ENCODE measurements at places on chromosomes 5 and 9.

GRCh38 chr5:83711982-83712601, 8.6 kb downstream of the HAPLN1 start:
- no peak overlapping the region for H3K27ac ChIP-seq
- no peak overlapping the region for H3K4me3 ChIP-seq
- H3K36me3 ChIP-seq = no peaks in the 10 kb centered on the region
- peak; percentile 22 for DNase-seq
- peaks cover 9% of the 10 kb centered on the region for H3K27me3 ChIP-seq

- H3K4me1 ChIP-seq = peaks cover 11% of the 10 kb centered on the region
- peaks cover 1% of the 10 kb centered on the region for H3K36me3 ChIP-seq
- H3K27ac ChIP-seq = no peak overlapping the region
These were observed 902.3 kb upstream of the DMAC1 start for GRCh38 chr9:8701904-8702303.

DNA sequence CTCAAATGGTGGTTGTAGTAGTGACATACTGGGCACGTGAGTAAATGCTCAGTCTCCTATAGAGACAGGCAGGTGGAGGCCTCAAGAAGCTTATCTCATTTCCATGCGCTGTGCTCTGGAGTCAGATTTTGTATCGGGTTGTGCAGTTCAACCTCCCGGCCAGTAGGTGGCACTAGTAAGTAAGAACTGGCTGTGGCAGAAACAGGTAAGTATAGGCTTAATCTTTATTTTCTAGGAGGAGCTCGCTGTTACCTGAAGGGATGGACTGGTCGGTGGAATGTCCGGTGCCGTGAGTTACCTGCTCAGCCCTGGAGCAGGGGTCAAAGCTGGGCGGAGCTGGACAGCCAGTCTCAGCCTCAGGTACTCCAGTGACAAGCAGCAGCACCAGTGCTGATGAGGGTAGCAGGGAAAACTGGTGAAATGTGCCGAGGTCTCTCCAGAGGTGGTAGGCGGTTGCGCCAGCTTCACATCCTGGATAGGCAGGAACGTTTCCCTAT, 880.1 kb upstream of the SEMA6A start:
- peak overlapping the region; percentile 84 for H3K4me3 ChIP-seq
- H3K27me3 ChIP-seq = no peaks in the 10 kb centered on the region
- peak overlapping the region; percentile 53 for H3K27ac ChIP-seq
- DNase-seq = peak; percentile 34
- no peaks in the 10 kb centered on the region for H3K36me3 ChIP-seq

DNA sequence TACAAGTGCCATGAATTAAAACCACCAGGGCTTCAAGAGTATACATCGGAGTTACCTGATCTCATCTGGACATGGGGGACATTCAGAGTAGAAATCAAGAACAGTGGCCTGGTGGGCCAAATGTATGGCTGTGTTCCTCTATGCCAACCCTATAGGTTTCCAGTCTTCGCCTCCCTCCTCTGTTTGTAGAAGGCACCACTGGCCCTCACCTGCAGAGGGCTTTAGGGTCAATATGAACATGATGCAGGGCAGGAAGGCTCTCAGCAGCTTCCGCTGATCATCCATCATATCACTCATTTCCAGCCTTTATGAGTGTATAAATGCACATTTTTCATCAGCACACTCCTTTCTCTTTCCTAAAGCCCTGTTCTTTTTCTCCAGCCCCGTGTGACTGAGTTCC, 555.5 kb upstream of the BRINP1 start:
- H3K4me3 ChIP-seq = no peak overlapping the region
- no peaks in the 10 kb centered on the region for H3K4me1 ChIP-seq
- no peaks in the 10 kb centered on the region for H3K27me3 ChIP-seq
- no peak overlapping the region for H3K27ac ChIP-seq
- H3K36me3 ChIP-seq = no peaks in the 10 kb centered on the region
- no peak for DNase-seq

DNA sequence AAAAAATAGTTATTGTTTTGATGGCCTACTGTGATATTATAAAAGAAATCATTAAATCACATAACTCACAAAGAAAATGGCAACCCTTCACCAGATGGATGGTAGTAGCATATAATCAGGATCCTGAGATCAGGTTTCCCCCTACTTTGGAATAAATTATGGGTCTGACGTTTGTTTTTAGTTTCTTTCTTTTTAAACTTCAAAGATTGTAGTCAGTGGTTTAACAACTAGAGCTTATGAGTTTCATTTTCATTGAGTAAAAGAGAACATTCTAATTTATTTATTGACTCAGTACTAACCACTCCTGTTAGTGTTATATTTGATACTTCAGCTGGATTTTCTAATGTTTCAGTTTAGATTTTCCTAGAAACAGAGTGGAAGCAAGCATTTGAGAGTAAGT, 218.0 kb upstream of the PCSK5 start:
- no peak for DNase-seq
- H3K4me3 ChIP-seq = no peak overlapping the region
- H3K36me3 ChIP-seq = no peaks in the 10 kb centered on the region
- no peaks in the 10 kb centered on the region for H3K4me1 ChIP-seq
- H3K27ac ChIP-seq = no peak overlapping the region

GRCh38 chr9:97905228-97905627, 17.1 kb downstream of the TRMO start:
- no peaks in the 10 kb centered on the region for H3K4me1 ChIP-seq
- no peak overlapping the region for H3K27ac ChIP-seq
- no peaks in the 10 kb centered on the region for H3K27me3 ChIP-seq
- DNase-seq = no peak
- no peak overlapping the region for H3K4me3 ChIP-seq

DNA sequence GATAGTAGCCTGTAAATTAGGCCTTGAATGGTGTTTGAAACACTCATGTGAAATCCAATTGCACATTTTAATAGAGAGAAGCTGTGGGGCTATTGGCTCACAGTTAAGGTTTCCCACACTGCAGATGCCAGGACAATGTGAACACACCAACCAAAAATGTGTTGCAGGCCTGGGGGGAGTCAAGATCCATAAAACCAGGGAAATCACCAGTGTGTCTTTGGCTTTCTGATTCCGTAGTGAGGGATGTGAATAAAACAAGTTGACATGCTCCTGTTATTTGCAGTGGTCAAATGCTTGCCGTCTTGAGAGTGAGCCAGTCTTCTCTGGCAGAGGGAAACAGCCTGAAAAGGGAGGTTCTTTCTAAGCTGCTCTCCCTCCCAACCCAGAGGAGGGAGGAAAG, 79.0 kb downstream of the ZNF462 start:
- no peak overlapping the region for H3K4me3 ChIP-seq
- DNase-seq = no peak
- H3K27ac ChIP-seq = peak overlapping the region; percentile 75
- H3K27me3 ChIP-seq = no peaks in the 10 kb centered on the region

DNA sequence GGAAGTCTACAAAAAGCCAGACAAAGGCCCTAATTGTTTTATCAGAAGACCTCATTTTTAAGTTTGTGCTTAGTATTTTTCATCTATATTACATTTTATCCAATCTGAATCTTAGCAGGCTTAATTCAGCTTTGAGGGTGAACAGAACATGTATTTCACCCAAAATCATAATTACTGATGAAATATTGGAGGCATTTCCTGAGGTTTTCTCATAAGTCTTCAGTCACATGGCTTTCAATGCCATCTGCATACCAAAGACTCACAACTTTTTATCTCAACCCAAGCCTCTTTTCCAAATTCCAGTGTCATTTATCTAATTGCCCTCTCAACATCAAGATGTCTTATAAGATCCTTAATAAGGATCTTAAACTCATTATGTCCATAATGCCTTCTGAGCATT, 150.8 kb downstream of the TTC39B start:
- no peak for DNase-seq
- H3K4me1 ChIP-seq = peaks cover 17% of the 10 kb centered on the region
- H3K4me3 ChIP-seq = no peak overlapping the region
- H3K27ac ChIP-seq = peak overlapping the region; percentile 1

- no peak for DNase-seq
- no peak overlapping the region for H3K4me3 ChIP-seq
- no peak overlapping the region for H3K27ac ChIP-seq
- H3K27me3 ChIP-seq = peaks cover 2% of the 10 kb centered on the region
These were observed 89.3 kb downstream of the FEM1C start for GRCh38 chr5:115455301-115455707.

DNA sequence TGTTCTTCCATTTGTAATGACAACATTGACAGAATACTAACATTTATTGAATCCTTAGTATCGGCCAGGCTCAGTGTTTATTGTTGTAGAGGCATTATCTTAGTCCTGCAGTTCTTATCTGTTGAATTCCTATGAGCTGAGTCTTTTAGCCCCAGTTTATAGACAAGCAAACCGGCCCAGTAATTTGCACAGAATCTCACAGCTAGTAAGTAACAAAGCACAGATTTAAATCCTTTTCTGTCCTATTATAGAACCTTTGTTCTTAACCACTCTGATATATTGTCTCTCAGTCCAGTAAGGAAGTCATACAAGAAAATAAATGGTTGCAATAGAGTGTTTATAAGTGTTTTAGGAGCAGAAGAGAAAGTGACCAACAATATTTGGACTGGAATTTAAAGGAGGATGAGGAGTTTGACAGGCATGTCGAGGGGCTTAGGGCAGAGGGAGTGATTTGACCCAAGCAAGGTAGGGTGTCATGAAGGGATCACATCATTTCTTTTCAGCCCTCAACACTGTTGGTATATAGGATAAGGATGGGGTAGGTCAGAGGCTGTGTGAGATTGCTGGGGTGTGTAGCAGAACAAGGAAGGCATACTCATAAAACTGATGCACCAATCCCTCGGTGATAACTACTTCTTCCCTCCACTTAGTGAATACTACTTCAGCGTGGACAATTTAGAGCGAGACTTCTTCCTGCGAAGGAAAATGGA, 39.5 kb downstream of the LARP1 start:
- no peak overlapping the region for H3K4me3 ChIP-seq
- no peaks in the 10 kb centered on the region for H3K27me3 ChIP-seq
- H3K27ac ChIP-seq = peak overlapping the region; percentile 68
- DNase-seq = no peak

DNA sequence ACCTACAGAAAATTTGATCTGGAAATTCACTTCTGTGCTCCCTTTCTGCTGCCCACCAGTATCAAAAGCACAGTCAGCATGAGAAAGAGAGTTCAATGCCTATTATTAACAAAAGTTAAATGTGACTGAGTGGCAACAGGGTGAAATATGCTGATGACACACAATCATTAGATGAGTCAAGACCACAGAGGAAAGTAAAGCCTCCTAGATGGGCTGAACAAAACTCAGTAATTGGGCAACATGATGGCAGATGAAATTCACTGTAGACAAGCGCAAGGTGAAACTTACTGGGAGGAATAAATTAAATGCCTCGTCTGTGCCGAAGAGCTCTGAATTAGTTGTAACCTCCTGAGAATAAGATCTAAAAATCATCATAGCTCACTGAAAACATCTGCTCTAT, 752.8 kb downstream of the IRX1 start:
- DNase-seq = no peak
- H3K36me3 ChIP-seq = no peaks in the 10 kb centered on the region
- no peak overlapping the region for H3K4me3 ChIP-seq
- no peak overlapping the region for H3K27ac ChIP-seq

GRCh38 chr5:87361536-87362213, 51.1 kb downstream of the CCNH start:
- H3K27ac ChIP-seq = no peak overlapping the region
- H3K27me3 ChIP-seq = no peaks in the 10 kb centered on the region

GRCh38 chr5:79261897-79262296, 26.0 kb downstream of the JMY start:
- no peak overlapping the region for H3K27ac ChIP-seq
- H3K4me3 ChIP-seq = no peak overlapping the region
- H3K36me3 ChIP-seq = no peaks in the 10 kb centered on the region
- H3K4me1 ChIP-seq = peaks cover 7% of the 10 kb centered on the region

DNA sequence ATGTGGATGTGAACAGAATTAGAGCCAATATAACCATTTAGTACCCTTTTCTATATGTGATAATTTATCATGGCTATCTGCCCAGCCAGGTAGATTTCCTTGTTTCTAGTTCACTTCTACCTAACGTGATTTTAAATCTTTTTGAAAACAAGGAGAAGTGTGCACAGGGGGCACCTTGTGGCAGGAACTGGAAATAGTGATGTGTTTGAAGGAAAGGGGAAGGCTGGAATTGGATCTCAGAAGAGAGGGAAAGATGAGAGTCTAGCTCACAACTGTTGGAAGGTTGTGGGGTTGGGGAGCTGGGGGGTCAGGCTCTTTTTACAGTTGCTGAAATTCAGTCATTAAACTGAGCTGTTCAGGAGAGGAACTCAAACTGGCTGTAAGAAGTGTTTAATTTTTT, 219.5 kb downstream of the KCTD16 start:
- H3K27me3 ChIP-seq = no peaks in the 10 kb centered on the region
- H3K36me3 ChIP-seq = peaks cover 1% of the 10 kb centered on the region
- H3K4me1 ChIP-seq = peaks cover 3% of the 10 kb centered on the region
- H3K27ac ChIP-seq = peak overlapping the region; percentile 26
- no peak overlapping the region for H3K4me3 ChIP-seq

GRCh38 chr9:132597073-132597775, 14.8 kb downstream of the BARHL1 start:
- H3K4me1 ChIP-seq = no peaks in the 10 kb centered on the region
- no peak overlapping the region for H3K4me3 ChIP-seq
- DNase-seq = no peak
- peaks cover 24% of the 10 kb centered on the region for H3K36me3 ChIP-seq

DNA sequence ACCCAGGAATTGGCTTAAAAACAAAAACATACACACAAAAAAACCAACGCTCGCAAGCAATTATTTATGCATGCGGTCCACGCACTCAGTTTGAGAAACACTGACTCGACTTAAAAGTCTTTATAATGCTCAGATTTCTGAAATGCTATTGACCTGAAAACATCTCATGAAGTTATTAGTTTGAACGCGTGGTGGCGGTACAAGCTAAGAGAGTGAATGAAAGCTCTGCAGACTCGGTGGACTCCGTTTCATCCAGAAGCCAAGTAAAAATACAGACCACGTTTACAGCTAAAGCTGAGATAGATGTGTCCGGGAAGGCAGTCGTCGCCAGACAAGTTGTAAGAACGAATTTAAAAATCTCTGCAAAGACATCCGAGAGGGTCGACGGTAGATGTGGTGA, at the start of gene PCDHB6:
Gene PCDHB6 (plus strand): TSS at position 246 of the 400 bp plus-strand sequence. CDS start 201 bp downstream, outside the sequence.
- no peaks in the 10 kb centered on the region for H3K27me3 ChIP-seq
- H3K4me3 ChIP-seq = no peak within 1 kb of the TSS
- no peak for DNase-seq
- peak within 1 kb of the TSS; percentile 5 for H3K27ac ChIP-seq
- H3K4me1 ChIP-seq = no peaks in the 10 kb centered on the region
- H3K36me3 ChIP-seq = peaks cover 48% of the 10 kb centered on the region

GRCh38 chr5:112958093-112959088, 18.2 kb upstream of the DCP2 start:
- DNase-seq = no peak
- peaks cover 1% of the 10 kb centered on the region for H3K36me3 ChIP-seq
- peaks cover 3% of the 10 kb centered on the region for H3K4me1 ChIP-seq
- no peak overlapping the region for H3K4me3 ChIP-seq

- DNase-seq = no peak
- peaks cover 17% of the 10 kb centered on the region for H3K27me3 ChIP-seq
- H3K27ac ChIP-seq = no peak overlapping the region
These were observed 16.6 kb upstream of the ANP32B start for GRCh38 chr9:97966493-97966892.
